ENCODE measurements at places on chromosomes 7 and 10.

GRCh38 chr7:103996017-103996551 is 6.6 kb upstream of the RELN start:
- no peak for DNase-seq

DNA sequence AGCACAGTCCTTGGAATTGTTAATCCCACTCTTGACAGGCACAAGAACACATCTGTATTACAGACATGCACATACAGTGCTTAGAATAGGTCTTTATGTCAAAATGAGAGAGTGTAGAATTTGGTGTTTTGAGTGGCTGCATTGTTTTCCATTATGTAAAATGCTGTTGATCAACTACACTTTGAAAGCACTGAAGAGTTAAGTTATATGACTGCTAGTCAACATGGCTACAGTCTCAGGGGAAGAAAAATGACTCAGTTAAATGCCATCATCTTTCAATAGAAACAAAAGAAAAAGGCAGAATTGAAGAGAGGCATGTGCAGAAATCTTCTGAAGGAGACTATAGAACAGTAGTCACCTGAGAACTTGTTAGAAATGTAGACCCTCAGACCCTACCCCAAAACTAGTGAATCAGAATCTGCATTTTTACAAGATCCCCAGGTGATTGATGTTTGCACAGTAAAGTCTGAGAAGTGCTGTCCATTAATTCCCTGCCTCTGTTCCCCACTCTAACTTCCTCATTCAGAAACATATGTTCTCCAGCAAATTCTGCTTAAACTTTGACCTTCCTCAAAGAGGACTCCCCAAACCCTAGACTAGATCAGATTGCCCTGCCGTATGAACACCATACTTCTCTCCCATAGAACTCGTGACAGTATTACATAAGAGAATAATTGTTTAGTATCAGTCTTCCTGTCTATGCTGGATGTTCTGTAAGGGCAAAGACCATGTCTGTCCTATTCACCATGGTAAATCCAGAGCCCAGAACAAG is 16.0 kb downstream of the SND1 start:
- DNase-seq = no peak

- DNase-seq = peak; percentile 93
These were observed 57.8 kb downstream of the BAMBI start for GRCh38 chr10:28734938-28735759.

GRCh38 chr10:3270577-3271316 is 98.2 kb upstream of the PITRM1 start:
- DNase-seq = no peak

- DNase-seq = peak; percentile 57
These were observed 54.5 kb downstream of the GBF1 start for GRCh38 chr10:102299873-102300272.

DNA sequence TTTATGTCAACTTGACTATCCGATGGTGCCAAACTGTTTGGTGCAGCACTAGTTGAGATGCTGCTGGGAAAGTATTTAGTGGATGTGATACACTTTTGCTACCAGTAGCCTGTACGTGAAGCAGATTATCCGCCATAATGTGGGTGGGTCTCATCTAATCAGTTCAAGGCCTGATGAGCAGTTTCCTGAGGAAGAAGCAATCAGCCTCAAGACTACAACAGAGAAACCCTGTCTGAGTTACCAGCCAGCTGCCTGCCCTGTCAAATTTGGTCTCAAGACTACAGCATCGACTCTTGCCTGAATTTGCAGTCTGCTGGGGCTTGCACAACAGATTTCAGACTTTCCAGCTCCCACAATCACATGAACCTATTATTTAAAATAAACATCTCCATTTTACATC is 10.9 kb upstream of the RBP3 start:
- no peak for DNase-seq

- no peak for DNase-seq
These were observed 24.1 kb downstream of the KAZALD1 start for GRCh38 chr10:101085846-101086245.

GRCh38 chr10:15879663-15880062 is 19.4 kb upstream of the MINDY3 start:
- no peak for DNase-seq

GRCh38 chr10:103626178-103626577 is 132.7 kb downstream of the NEURL1 start:
- DNase-seq = no peak

GRCh38 chr7:74511345-74511744 is 57.6 kb downstream of the GTF2IRD1 start:
- no peak for DNase-seq

- no peak for DNase-seq
These were observed 184.7 kb downstream of the DOCK4 start for GRCh38 chr7:112021379-112022044.

GRCh38 chr7:107506674-107507339 is 37.0 kb downstream of the GPR22 start:
- DNase-seq = no peak

GRCh38 chr10:31878486-31878885 is 50.1 kb downstream of the ARHGAP12 start:
- no peak for DNase-seq

DNA sequence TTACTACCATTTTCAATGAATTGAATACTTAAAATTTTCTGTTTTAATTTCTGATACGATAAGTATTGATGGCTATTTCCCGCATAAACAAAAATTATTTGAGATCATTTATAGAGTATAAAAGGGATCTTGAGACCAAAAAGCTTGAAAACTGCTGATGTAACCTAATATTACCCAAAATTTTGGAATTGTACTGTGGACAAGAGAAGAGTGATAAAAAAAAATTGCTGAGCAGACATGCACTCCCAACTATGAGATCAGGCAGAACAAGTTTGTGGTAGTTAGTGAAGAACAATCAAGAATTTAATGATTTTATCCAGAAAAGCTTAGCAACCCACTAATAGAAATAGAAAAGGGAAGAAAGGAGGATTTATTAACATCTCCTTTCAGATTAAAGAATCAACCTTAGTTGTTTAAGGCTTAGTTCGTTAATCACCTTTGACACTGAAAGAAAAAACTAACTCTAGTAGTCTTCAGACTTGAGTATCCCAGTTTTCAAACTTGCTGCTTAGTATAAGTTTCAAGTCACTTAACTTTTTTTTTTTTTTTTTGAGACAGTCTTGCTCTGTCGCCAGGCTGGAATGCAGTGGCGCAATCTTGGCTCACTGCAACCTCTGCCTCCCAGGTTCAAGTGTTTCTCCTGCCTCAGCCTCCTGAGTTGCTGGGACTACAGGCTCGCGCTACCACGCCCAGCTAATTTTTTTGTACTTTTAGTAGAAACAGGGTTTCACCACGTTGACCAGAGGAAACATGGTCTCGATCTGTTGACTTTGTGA is 50.6 kb upstream of the ZC3HAV1 start:
- no peak for DNase-seq

GRCh38 chr7:82384051-82384464 is 59.5 kb downstream of the CACNA2D1 start:
- no peak for DNase-seq

DNA sequence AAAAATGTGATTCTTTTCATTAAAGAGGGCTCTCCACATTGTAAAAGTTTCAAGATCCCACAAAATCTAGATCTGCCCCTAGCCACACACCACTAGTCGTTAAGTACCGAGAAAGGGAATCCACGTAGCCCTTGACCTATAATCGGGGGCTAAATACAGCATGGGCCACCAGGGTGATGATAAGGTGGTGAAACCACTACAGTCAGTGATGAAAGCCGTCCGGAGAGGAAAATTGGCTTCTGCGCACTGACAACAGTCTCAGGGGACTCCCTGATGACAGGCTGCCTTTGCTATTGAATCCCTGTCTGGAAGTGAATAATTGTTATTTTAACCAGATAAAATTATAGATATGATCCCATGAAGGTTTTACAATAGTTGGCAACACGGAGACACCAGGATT is 4.6 kb downstream of the TECTB start:
- no peak for DNase-seq

DNA sequence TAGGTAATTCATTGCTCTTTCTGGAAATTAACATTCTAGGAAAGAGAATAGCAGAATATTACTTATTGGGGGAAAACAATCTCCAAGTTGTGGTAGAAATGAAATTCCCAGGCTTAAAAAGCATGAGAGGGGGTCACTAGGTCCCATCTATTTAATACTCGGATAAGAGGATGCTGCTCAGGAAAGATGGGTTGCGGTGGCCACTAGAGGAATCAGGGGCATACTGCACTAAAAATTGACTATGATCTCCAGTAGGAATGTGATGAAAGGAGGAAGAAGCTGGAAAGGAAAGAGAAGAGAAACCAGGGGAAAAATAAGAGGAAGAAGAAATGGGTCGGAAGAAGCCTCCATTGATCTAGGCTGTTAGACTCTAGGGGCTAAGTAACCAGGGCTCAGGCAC is 192.8 kb downstream of the GPAM start:
- no peak for DNase-seq

DNA sequence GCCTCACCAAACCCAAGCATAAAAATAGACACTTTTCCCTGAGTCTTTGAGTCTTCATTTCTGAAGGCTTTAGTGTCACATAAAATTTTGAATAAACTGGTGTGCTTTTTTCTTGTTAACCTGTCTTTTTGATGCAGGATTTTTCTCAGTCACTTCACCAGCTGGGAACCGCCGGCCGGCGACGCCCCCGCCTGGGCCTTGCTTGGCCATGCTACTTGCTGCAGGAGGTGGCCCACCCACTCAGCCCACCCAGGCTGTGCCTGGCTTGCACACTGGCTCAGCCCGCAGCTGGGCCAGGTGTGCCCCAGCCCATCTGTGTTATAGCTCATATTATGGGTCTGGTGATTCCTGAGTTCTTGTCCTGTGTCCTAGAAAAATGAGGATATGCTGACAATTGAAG is 247.4 kb upstream of the CACNA2D1 start:
- DNase-seq = no peak

GRCh38 chr7:132455378-132455777 is 120.9 kb downstream of the PLXNA4 start:
- DNase-seq = no peak

GRCh38 chr10:28082316-28082715 is 83.4 kb upstream of the ODAD2 start:
- DNase-seq = peak; percentile 28

DNA sequence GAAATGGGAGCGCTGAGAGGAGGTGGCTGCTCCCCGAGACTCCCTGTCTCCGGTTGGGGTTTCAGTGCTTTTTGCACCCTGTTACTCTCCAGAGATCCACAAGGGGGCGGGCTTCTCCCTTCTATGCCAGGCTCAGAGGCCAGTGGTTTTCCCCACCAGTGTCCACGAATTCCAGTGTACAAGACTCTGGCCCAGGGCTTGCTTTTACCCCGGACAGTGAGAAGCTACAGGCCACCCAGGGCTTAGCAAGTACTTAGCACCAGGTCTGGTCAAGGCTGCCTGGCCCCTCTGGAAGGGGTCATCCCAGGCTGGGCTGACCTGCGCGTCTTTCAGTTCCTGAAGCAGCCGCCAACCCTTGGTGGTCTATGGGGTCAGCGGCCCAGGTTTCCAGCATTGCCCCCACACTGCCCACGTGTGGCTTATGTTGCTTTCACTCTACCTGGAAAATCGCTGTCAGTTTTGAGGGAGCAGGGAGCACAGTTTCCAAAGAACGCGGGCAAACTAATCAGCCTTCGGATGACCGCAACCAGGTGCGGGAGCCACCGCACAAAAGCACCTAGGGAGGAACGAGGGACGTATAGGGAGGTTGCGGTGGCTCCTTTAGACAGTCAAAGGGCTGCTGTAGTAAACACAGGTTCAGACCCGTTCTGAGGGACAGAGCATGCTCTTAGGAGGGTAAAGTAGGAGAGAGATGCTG is 6.8 kb downstream of the CYP26A1 start:
- peak; percentile 36 for DNase-seq

DNA sequence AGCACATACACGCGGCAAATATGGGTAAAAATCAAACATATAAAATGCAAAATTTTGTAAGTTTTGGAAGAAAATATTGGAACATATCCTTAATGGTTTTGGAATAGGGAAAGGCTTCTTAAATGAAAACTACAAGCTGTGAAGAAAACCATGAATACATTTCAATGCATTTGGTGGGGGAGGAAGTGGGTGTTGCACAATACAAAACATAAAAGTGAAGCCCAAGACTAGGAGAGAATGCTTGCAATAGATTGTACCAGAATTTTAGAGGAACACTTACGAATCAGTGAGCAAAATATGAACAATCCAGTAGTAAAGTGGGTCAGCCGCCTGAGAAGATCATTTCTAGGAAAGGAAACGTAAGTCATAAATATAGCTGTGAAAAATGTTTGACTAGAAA is 322.6 kb upstream of the MKI67 start:
- no peak for DNase-seq

DNA sequence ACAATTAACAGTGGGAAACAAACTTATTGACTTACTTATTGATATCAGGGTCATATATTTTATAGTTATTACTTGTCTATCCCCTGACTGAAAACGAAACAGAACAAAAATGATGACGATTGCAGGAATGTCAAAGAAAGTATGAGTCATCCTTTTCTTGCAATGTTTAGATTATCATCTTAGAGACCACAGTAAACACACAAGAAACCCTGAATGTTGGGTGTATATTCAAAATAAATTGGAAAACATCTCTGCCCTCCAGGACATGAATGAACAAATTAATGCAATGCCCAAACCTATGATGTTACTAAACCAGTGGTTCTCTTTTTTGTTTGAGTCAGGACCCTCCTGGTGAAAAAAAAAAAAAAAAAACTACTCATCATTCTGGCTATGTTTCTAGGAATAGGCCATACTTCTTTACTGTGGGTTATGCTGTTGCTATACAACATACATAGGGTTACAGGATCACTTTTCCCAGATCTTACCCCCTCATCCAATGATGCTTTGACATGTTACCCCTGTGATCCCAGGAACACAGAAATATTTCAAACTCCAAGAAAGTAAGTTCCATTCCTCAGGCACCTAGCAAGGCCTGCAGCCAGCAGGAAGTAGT is 623.4 kb upstream of the IGFBP3 start:
- DNase-seq = no peak

- no peak for DNase-seq
These were observed 99.9 kb downstream of the PRLHR start for GRCh38 chr10:118495499-118495898.

DNA sequence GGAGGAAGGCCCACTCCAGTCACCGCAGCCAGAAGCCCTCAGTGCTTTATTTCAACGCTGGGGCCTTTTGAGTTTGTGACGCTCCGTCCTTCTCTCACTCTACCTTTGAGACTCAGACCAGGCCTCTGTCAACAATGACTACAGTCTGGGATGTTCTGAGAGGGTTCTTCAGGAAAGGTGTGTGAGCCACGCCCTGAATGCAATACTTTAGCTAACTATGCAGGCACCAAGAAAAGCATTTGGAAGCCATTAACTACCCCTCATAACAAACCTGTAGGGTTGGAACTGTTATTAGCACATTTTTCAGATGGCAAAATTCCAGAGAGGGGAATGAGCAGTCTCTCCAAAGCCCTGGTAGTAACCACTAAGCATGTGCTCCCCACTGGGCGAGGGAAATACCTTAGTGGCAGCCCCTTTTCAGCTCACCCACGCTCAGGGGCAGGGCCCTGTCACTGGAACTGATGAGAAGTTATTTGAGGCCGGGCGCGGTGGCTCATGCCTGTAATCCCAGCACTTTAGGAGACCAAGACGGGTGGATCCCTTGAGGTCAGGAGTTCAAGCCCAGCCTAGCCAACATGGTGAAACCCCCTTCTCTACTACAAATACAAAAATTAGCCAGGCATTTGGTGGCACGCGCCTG is 5.7 kb upstream of the ARPC1B start:
- no peak for DNase-seq

All from brain microvascular endothelial cell (primary cell).